ENCODE measurements at places on chromosomes 3 and 15.

DNA sequence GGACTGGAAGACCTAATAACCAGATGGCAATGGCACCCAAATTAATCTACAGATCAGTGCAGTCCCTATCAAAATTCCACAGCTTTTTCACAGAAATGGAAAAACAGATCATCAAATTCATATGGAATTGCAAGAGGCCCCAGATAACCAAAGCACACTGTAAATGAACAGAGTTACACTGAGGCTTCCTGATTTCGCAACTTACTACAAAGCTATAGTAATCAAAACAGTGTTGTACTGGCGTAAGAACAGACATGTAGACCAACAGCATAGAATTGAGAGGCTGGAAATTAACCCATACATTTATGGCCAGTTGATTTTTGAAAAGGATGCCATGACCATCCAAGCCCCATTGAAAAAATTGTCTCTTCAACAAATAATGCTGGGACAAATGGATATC, 16.2 kb downstream of the XPC start:
- DNase-seq: no peak

GRCh38 chr3:128337305-128337704, 129.4 kb downstream of the DNAJB8 start:
- DNase-seq: no peak

- no peak for DNase-seq
These were observed 22.7 kb downstream of the MGLL start for GRCh38 chr3:127799476-127800222.

DNA sequence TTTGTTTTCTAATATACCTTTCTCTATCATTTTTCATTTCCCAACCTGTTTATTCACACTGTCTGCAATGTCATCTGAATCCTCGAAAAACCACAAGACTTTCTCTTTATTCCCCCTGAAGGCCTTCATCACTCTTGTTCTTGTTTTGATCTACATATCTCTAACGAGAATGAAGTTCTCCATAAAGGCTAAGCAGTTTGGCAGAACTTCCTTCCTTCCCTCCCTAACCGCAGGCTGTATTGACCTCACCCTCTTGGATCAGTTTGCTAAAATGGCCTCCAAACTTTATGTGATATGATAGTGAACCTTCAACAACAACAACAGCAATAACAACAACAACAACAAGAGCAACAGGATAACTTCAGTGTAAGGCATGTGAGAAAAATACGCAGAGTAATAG, 392.8 kb downstream of the TIGIT start:
- no peak for DNase-seq

DNA sequence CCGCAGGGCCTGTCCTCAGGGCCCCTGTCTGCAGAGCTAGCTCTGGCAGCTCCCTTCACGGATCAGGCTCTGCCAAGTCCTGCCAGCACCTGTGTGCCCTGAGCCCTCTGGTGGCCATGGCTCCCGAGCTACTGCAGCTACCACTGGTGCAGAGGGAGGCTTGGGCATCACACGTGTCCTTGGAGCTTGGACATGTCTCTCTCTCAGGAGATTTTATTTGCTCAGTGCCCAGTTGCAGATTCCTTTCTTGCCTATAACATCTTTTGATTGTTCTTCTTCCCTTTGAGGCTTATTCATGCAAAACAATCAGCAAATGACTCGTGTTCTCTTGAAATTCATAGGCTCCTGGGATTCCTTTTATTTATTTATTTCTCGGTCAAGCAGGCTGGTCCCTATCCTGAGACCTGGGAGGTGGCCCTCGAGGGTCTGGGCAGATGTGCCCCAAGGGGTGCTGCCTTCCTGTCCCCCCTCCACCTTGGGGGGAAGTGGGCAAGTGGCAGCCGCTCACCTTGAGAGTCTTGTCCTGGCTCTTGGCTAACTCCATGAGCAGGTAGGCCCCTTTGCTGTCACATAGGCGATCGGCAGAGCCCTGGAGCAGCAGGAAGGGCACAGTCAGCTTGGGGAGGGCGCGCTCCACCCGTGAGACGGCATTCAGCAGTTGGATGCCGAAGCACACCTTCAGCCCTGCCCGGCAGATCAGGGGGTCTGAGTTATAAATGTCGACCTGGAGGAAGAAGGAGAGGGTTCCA, 21.9 kb downstream of the ABTB1 start:
- DNase-seq: peak; percentile 28

DNA sequence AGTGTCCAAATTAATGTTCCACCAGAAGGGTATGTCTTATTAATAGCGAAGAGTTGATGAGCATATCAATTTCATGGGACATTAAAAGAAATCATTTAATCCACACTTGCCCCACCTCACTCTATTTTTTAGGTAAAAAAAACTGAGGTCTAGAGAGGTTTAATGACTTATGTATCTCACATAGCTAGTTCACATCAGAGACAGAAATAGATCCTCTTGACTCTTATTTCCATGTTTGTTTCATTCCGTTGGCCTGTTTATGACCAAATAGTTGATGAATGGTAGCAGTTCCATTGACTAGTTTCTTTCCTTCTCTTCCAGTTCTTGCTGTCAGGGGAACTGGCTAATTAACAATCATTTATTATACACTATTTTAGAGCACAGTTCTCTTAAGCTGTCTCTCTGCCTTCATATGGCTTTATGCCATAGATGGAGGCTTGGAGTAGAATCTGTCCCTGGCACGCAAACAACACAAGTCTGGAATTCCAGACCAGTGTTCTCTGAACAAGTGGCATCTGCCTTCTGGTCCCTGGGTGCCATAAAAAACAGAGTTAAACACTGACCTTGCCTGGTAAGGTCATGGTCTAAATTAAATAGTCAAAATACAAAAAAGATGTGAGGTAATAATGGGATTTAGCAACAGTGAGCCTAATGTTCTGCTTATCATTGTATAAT, 220.0 kb upstream of the CGNL1 start:
- DNase-seq: no peak

- DNase-seq: no peak
These were observed 661.2 kb downstream of the SQOR start for GRCh38 chr15:46296002-46296401.

- DNase-seq: no peak
These were observed 263.9 kb downstream of the FAM43A start for GRCh38 chr3:194949592-194949991.

- no peak for DNase-seq
These were observed 19.4 kb downstream of the ARPP21 start for GRCh38 chr3:35658686-35659085.

DNA sequence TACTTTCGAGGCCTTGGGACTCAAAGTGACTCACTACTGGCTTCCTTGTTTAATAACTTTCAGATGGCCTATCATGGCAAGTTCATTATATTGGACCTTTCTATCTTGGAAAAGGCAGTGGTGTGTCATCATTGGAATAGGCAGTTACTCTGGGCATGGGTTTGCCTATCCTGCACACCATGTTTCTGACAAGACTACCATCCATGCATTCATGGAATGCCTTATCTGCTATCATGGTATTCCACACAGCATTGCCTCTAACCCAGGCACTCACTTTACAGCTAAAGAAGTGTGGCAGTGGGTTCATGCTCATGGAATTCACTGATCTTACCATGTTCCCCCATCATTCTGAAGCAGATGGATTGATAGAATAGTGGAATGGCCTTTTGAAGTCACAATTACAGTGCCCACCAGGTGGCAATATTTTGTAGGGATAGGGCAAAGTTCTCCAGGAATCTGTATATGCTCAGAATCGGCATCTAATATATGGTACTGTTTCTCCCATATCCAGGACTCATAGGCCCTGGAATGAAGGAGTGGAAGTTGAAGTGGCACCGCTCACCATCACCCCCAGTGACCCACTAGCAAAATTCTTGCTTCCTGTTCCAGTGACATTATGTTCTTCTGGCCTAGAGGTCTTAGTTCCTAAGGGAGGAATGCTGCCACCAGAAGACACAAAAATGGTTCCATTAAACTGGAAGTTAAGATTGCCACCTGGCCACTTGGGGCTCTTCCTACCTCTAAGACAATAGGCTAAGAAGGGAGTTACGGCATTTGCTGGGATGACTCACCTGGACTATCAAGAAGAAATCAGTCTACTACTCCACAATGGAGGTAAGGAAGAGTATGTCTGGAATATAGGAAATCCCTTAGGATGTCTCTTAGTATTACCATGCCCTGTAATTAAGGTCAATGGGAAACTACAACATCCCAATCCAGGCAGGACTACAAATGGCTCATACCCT, 1161.4 kb downstream of the SI start:
- no peak for DNase-seq

- DNase-seq: no peak
These were observed 192.9 kb downstream of the RYR3 start for GRCh38 chr15:33503681-33504080.

- no peak for DNase-seq
These were observed 18.4 kb upstream of the KCNMB2 start for GRCh38 chr3:178517665-178518334.

- DNase-seq: no peak
These were observed 216.6 kb upstream of the RASGRP1 start for GRCh38 chr15:38781196-38781595.

- DNase-seq: no peak
These were observed 507.6 kb upstream of the ADAMTS9 start for GRCh38 chr3:65195211-65196006.
